Activated naive CD4-positive, alpha-beta T cell treated with anti-CD3 and anti-CD28 coated beads, Interleukin-2, amount 50 U/mL, for 16 hours (primary cell): ENCODE measurements at places on chromosomes 1 and 21.

DNA sequence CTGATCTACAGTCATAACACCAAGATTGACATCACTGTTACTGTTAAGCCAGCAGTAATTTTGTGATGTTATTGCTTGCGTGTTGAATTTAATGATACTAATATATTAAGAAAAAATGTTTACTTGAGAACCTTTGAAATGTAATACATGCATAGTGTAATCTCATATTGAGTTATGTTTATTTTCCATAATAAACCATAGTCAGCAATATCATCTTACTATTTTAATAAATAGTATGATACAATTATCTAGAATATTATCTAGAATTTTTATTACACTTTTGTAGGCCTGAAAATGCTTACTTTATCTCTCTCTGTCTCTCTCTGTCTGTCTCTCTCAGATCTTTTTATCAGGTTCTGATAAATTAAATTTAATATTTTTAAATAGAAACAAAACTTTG is 843.1 kb downstream of the KCNT2 start:
- no peak for DNase-seq

GRCh38 chr1:225923692-225924555 is at the start of gene PYCR2:
Gene PYCR2, minus strand, starts transcription at chr1:225924250. Its CDS starts 140 bp downstream, at chr1:225924110.
- peak; percentile 95 for DNase-seq

GRCh38 chr1:160797861-160798273 is 1.9 kb downstream of the LY9 start:
- peak; percentile 68 for DNase-seq

DNA sequence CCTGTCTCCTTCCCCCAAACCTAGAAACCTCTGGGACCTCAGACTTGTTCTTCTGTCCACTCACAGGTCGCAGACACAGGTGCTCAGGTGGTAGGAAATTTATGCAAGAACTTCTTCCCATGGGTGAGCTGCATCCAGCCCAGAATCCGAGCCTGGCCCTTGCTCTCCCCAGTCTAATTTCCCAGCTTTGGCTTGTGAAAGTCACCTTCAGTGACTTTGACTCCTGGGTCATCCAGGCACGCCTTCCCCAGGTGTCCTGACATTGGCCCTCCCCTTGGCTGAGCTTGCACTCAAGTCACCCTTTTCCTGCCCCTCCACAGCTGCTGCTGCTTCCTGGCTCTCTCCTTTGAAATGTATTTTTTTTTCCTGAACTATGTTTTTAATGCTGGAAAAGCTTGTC is 6.6 kb downstream of the IPO13 start:
- DNase-seq: no peak

DNA sequence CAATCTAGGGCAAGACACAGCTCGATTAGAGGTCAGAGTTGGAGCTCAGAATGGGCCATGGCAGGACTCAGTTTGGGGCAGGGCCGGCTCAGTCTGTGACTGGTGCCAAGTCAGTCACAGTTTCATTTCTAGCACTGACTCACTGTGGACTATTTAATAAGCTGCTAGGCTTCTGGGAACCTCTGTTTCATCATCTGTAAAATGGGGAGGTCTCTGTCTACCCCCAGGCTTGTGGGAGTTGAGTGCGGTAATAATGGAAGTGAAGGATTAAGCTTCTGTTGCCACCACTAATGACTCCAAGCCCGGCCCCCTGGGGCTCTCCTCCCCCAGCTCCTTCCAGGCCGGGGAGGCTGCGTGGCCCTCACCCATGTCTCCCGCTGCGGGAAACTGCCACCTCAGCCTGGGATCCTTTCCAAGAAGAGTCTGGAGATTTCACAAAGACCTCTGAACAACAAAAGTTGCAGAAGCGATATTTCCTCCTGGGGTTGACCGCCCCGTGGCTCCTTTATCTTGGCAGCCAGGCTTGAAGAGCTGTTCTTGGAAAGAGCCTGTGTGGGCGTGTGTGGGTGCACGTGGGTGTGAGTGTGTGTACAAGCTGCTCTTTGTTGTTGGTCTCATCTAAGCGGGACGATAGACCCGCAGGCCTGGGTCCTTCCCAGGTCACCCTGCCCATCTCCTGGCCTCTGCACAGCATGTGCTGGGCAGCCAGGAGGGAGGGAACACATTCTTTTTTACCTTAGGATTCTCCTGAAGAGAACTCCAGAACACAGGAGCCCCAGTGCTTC is 29.1 kb downstream of the KNCN start:
- DNase-seq: no peak

DNA sequence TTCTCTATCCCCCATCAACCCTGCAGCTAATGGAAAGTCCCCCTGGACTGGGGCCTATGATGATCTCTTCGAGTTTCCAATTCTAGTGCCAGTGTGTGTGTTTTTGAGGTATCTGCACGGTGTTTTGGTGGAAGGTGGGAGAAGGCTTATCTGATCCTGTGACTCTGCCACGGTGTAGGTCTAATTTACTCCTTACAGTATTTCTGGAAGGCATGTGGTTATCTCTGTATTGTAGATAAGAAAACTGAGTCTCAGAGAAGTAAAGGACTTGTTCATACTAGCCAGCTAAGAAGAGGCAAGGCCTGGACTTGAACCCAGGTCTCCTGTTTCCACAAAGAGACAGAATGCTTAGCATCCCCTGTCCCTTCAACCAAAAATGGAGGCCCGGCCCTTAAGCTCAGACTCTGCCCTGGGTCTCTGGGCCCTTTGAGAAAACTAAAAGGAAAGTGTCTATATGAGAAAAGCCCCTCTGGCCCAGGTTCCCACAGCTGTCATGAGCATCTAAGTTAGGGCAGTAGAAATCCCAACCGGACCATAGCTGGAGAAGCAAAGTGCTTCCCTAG is 20.3 kb downstream of the RIMS3 start:
- no peak for DNase-seq

DNA sequence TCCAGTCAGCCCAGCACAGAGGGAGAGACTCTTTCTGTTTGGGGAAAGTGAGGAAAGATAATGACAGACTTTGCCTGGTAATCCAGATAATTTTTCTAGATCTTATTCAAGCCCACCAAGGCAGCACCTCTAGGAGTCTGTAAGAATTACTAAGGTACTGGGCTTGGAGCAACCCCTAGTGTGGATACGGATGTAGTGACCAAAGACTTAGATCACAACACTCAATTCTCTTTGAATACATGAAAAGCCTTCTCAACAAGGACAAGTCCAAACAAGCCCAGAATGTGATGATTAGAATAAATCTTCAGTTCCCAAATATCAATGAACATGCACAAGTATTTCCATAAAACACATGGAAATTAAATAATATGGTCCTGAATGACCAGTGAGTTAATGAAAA is 206.9 kb downstream of the MRPL39 start:
- DNase-seq: no peak

- peak; percentile 16 for DNase-seq
Measured at GRCh38 chr1:204258213-204259115, 44.7 kb upstream of the GOLT1A start.

DNA sequence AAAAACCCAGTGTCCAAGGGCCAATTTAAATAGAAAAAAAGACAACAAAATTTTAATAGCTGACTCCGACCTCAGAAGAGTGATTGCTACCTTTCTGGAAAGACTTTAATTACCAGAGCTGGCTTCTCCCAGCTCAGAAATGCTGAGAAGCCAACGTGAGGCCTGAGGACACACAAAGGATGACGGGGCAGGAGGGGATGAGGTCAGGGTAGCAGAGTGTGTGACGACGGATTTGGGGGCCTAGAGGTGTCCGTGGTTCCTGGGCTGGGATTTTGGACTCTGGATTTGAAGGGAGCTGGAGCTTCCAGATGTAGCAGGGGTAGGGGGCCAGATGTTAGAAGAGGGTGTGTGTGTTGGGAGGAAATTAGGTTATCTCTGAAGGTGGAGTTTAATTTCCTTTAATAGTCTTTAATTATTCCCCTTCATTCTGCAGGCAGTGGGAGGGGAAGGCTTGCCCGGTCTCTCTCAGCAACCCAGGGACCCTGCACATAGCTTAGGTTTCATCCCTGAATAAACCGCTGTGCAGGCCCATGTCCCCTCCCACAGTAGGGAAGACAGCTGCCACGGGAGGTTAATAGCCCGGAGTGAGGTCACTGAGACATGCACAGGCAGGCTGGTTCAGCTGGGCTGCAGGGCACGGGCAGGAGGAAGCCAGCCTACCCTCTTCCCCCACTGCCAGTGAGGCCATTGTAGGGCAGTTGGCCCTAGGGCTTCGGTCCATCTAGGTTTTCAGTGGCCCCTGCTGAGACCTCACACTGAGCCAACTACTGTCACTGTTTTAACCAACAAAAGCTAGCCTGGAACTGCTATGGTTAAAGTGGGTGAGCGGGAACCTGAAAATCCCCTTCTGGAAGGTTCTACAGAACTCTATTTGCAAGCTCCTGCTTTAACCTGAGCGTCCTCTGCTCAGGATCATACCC is 3.8 kb upstream of the PADI3 start:
- DNase-seq: no peak

GRCh38 chr1:4595341-4596225 is 58.8 kb upstream of the AJAP1 start:
- no peak for DNase-seq

GRCh38 chr1:222620566-222620965 is 2.7 kb downstream of the MIA3 start:
- DNase-seq: no peak

- DNase-seq: no peak
Measured at GRCh38 chr21:36918291-36918690, 48.2 kb downstream of the HLCS start.

- DNase-seq: no peak
Measured at GRCh38 chr21:40881767-40882166, 34.8 kb upstream of the DSCAM start.

DNA sequence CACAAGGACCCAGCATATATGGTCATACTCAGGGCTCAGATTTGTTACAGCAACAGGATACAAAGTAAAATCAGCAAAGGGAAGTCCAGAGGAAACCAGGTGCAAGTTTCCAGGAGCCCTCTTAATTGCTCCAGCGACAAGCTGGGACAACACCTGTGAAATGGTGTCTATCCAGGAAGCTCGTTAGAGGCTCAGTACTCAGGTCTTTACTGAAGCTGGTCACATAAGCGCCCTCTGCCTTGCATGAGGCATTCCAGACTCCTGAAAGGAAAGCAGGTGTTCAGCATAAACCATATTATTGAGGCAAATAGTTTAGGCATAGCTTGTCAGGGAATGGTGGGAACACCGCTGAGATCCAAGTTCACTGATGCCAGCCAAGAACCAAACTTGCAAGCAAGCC is 231.0 kb downstream of the SLC35F3 start:
- DNase-seq: no peak

- DNase-seq: no peak
Measured at GRCh38 chr1:167328306-167328815, 107.7 kb downstream of the POU2F1 start.

DNA sequence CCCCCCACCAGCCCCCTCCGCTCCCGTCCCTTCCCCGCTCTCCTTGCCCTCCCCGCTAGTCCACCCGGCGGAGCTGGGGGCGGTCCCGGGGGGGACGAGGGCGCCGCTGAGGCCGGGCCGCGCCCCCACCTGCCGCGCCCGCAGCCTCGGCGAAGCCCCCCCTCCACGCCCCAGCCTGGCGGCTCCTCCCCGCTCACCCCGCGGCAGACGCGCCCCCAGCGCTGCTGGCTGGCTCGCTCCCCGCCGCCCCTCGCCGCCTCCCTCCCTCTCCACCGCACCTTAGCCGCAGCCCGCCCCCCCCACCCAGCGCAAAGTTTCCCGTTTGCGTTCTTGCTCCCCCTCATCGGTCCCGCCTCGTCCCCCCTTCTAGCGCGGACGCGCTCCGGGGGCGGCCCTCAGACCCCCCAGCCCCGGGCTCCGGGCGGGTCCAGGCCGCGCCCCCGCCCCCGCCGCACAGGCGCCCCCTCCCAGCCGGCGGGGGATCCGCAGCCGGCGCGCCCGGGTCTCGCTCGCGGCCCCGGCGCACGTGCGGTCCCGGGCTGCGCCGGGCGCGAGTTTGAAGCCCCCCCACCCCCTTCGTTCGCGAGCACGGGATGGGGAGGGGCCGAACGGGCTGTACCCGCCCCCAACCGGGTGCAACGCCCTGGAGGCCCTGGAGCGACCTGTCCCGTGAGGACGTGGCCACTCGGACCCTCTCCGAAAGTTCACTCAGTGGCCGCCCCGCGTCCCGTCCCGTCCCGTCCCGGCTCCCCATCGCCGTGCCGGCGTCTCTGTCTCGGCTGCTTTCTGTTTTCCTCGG is 623 bp downstream of the PTPRF start:
- peak; percentile 24 for DNase-seq

DNA sequence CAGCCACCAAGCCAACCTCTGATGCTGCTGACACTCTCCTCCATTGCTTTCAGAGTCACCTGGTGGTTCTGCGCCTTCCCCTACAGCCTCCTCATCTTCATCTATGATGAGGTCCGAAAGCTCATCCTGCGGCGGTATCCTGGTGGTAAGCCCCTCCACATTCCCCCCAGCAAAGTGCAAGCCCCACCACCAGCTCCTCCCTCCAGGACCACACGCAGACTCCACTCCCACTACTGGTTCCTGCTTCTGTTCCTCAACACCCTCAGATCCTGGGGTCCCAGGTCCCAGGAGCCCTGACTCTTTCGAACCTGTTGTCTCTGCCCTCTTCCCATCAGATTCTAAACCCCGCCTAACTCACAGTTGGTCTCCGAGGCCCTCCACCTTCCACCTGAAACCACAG is 11.6 kb upstream of the ATP1A4 start:
- DNase-seq: no peak

GRCh38 chr1:12798911-12799310 is 7.7 kb downstream of the PRAMEF1 start:
- DNase-seq: no peak

DNA sequence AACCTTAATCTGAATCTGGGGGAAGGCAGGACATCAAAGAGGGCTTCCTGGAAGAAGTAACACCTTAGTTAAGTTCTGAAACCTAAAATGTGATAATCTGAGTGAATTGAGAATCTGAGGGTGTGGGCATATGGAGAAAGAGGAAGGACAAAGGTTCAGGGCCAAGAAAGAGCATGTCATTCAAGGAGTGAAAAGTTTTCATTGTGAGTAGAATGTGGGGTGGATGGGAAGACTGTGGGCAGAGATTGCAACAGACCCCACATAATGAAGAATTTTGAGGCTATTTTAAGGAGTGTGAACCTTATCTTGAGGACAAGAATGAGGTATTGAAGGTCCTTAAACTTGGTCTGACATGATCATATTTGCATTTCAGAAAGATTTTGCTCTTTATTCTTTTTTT is 227.2 kb downstream of the PTGER3 start:
- no peak for DNase-seq

GRCh38 chr1:20511518-20512428 is 3.8 kb upstream of the MUL1 start:
- DNase-seq: no peak

- DNase-seq: no peak
Measured at GRCh38 chr1:217134857-217135568, 411.8 kb upstream of the ESRRG start.

GRCh38 chr1:176799327-176799726 is 336.4 kb downstream of the PAPPA2 start:
- DNase-seq: no peak

- no peak for DNase-seq
Measured at GRCh38 chr1:215118081-215118480, 35.5 kb downstream of the KCNK2 start.
